ENCODE measurements at places on chromosomes 2 and 18. TPM values are rescaled to one million over a fixed set of nuclear protein-coding genes. Genes with fewer than 3 reads are reported as not detected.

Gene ZNF521
- not detected for polyA plus RNA-seq

Gene CDK15
- polyA plus RNA-seq: not detected

Gene ZEB2
- polyA plus RNA-seq: 56.3 TPM

Gene UGT1A6
- not detected for polyA plus RNA-seq

Gene LAMA3
- 0.01 TPM for polyA plus RNA-seq

Gene VWC2L
- polyA plus RNA-seq: not detected

Gene VIT
- not detected for polyA plus RNA-seq

Gene MEP1B
- 0.13 TPM for polyA plus RNA-seq

Gene HOXD10
- not detected for polyA plus RNA-seq

Gene HTRA2
- polyA plus RNA-seq: 111 TPM

Gene ANKRD29
- not detected for polyA plus RNA-seq

Gene SLC19A3
- not detected for polyA plus RNA-seq

Gene PLCD4
- 0.25 TPM for polyA plus RNA-seq

Gene INO80C
- 33.6 TPM for polyA plus RNA-seq

Gene HOXD4
- polyA plus RNA-seq: not detected

Gene ELOA2
- not detected for polyA plus RNA-seq

Gene GCG
- polyA plus RNA-seq: not detected

Gene ERBB4
- polyA plus RNA-seq: not detected

Gene GKN2
- not detected for polyA plus RNA-seq

Gene UPP2
- not detected for polyA plus RNA-seq

Gene RAB3GAP1
- polyA plus RNA-seq: 15.6 TPM

Data from B cell (primary cell).